ENCODE measurements at places on chromosomes 5 and 9.

GRCh38 chr5:132775476-132775961, 1.5 kb downstream of the SEPTIN8 start:
- no peak for DNase-seq

DNA sequence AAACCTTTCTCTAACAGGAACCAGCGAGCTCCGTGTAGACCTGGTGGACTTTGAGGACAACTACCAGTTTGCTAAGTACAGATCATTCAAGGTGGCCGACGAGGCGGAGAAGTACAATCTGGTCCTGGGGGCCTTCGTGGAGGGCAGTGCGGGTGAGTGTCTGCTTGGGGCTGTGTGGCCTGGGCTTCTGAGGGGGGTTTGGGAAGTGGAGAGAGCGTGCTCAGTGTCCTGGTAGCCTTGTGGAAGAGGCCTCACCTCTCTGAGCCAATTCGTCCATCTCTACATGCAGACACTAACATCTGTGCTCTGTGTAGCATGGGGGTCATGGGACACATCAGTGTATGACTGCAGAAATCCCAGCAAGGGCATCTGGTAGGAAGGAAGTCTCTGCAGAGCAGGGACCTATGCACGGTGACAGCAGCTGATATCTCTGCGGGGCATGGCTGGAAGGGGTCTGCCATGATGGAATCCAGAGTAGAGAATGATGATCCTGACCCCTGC, 5.9 kb downstream of the FCN2 start:
- no peak for DNase-seq

DNA sequence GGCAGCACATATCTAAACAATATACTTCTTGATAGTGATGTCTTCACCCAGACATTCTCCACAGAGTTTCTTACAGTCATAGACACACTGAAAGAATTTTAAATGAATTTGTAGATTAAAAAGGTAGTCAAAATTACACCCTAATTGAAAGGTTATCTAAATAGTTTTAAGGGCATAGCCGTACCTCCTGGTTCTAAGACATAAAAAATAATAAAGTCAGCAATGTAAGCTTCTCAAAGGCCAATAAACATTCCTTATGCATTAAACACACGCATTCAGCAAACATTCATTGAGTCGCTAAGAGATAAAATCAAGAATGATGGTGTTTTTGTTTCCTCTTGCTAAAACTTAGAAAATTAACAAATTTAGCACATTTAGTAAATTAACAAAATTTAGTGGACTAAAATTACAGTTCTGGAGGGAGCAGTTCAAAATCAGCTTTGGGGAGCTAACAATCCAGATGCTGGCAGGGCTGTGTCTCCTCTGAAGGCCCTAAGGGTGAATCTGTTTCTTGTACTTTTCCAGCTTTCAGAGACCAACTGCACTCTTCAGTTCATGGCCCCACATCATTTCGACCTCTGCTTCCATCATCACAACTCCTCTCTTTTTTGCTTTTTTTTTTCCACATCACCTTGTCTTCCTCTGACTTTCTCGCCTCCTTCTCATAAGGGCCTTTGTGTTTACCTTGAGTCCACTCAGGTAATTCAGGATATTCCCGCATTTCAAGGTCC, 516.5 kb downstream of the DNAH5 start:
- no peak for DNase-seq

DNA sequence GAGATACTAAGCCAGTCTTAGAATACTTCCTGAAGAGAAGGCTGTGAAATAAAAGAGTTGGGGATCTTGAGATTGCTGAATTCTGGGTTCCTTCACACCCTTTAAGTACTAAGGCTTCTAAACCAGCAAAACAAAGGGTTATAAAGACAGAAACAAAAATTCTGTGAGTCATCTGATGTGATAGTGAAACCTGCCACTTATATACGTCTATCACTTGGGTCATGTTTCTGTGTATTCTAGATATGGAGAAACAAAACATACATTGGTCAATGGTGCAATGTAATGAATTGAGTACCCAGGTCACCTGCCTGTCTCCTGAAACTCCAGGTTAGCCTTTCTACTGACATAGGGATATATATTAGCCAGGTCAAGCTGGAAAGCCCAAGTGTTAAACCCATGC, 319.3 kb upstream of the GRAMD2B start:
- no peak for DNase-seq

All from choroid plexus epithelial cell (primary cell).